ENCODE measurements at places on chromosomes 1 and 21.

- no peak for DNase-seq
Observed at GRCh38 chr1:193525411-193525810, 339.0 kb upstream of the B3GALT2 start.

- no peak for DNase-seq
Observed at GRCh38 chr1:224881762-224882211, 47.7 kb upstream of the DNAH14 start.

DNA sequence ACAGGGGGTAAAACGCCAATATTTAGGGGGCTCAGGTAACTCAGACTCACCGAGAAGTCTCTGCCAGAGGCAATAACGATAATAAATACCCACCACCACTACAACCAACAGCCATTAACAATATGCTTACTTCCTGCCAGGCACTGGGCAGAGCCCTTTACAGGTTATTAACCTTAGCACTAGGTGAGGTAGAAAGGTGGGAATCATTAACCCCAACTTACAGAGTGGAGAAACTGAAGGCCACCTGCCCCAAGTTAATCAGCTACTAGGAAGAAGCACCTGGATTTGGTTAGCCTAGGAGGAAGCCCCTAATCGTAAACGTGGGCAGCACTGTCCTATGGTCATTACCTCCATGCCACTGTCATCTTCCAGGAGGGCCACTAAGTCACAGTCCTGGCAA, 110.0 kb downstream of the UBR4 start:
- DNase-seq: no peak

DNA sequence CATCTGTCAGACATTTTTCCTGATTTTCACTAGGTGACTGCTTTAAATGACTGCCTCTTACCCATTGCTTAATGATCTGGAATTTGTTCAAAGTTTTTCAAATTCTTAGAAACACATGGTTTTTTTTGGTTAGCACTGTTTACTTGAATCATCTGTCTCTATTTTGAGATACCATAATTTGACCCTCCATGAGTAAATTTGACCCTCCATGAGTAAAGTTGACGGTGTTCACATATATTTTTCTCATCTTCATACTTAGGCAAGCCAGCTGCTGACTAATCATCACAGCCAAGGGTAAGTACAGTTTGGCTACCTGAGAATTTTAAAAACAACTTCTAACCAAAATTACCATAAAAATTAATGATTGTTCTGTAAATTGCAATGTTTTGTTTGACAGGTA, 586.5 kb downstream of the PTBP2 start:
- no peak for DNase-seq

DNA sequence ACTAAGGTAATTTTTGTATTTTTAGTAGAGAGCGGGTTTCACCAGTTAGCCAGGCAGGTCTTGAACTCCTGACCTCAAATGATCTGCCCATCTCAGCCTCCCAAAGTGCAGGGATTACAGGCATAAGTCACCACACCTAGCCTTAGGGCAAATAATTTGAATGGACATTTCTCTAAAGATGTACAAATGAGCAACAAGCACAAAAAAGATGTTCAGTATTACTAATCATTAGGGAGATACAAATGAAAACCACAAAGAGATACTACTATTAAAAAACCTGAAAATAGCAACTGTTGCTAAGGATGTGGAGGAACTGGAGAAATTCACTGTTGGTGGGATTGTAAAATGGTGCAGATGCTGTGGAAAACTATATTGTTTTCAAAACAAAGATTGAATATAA, 79.1 kb downstream of the GABPA start:
- no peak for DNase-seq

DNA sequence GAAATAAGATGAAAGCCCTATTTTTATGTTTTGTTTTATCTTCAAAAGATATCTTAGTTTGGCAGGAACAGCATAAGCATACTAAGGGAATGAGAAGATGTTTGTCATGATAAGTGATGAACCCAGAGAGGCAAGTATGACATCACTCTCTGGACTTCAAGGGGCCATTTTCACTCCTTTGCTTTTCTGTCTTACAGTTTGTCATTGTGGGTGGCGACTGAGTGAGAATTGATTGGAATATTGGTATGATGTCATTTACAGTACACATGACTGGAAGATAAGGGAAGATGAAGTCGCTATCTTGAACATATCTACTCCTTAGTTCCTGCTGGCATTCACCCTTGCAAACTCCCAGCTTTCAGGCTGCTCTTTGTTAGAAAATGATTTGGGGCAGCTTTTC, 258.1 kb upstream of the RAB4A start:
- DNase-seq: no peak

- no peak for DNase-seq
Observed at GRCh38 chr1:55696891-55697290, 481.7 kb upstream of the USP24 start.

GRCh38 chr1:160189649-160190625, at the start of gene CASQ1:
Gene CASQ1 (plus strand): TSS chr1:160190575. CDS start chr1:160190752, 177 bp downstream.
- DNase-seq: no peak

DNA sequence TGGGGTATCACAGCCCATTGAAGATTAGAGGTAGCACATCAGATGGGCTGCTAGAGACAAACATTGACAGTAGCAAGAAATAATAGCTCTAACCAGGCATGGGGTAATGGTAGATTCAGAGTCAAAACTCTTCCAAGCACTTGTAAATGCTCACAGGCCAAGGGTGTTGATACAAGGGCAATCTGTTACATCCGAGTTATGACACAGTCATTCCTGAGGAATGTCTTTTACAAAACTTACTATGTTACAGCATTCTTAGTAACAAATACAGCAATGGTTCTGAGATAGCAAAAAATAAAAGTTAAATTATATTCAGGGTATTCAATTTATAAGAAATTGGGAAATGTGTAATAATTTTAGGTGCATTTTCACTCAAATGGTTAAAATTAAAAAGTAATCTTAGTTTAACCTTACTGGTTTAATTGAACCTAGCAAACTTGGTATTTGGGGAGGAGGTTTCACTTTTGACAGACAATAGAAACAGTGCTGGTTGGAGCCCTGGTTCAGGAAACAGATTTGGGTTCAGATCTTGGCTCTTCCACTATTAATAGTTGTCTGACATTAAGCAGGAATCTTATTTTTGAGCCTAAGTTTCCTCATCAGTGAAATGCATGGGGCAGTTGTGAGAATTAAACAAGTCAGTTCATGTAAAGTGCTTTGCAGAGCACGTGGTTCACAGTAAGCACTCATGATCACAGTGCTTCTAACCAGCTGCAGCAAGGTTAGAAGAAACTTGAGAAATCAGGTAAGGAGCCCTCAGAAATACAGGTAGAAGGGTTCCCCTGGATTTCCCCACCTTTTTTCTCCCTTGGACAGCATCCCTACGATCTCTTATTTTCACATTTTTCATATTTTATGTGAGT, 4.4 kb downstream of the ST3GAL3 start:
- DNase-seq: no peak

DNA sequence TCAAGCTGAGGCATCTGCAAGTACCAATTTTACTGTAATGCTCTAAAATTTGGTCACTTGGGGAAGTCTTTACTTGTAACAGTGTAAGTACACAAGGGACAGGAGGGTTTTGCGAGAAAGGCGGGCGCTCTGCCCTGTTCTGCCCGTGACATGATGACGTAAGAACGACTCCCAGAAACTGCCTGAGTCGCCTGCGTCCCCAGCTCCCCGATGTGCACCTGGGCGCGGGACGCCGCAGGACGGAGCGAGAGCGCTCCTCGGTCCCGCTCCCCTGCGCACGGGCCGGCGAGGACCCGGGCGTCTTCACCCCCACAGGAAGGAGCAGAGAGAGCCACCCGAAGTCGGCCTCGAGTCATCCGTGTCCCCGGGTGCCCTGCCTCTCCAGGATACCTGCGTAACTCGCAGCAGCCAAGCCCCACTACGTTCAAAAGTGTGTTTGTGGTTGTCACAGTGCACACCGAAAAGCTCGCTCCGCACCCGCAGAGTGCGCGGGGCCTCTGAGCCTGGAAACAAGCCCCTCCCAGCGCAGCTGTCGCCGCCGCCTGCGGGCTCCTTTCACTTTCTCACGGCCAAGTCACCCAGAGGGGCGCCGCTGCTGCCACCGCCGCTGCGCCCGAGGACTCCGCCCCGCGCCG, 3.3 kb upstream of the ZBTB18 start:
- DNase-seq: no peak

DNA sequence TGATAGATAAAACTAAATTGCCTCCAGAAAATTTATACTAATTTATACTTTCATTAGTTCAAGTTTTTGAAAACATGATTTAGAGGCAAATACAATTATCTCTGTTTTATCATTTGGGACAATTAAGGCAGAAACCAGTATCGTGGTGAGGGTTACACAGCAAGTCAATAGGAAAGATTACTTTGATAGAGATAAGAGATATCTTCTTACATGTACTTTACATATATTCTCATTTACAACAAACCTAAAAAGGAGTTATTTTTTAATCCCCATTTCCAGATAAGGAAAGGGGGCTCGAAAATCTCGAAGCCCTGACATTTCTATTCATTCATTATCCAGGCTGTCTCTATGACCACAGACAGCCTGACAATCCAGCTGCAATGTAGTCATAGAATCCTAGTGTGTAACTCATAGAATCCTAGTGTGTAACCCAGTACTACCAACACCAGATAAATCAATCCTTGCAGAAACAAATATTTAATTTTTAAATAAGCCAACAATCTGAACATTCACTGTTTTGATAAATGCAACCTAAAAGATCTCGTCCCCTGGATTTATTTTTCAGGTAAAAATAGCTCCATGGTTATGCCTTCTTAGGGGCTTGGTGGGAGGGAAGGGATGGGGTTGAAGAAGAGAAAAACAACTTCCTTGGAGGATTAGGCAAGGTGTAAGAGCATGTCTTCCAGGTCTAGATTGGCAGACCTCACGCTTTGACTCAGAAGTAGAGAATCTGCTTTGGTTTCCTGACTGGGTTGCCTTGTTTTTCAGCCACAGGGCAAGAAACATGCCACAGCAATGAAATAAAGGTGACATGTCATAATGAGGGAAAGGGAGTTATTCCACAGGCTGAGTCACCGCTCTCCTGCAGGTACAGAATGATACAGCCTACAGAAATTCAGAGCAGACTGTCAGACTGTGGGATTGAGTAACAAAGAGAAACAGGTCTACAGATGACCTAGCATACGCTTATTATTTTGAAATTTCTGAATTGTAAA, 45.6 kb downstream of the IRF2BP2 start:
- DNase-seq: no peak

DNA sequence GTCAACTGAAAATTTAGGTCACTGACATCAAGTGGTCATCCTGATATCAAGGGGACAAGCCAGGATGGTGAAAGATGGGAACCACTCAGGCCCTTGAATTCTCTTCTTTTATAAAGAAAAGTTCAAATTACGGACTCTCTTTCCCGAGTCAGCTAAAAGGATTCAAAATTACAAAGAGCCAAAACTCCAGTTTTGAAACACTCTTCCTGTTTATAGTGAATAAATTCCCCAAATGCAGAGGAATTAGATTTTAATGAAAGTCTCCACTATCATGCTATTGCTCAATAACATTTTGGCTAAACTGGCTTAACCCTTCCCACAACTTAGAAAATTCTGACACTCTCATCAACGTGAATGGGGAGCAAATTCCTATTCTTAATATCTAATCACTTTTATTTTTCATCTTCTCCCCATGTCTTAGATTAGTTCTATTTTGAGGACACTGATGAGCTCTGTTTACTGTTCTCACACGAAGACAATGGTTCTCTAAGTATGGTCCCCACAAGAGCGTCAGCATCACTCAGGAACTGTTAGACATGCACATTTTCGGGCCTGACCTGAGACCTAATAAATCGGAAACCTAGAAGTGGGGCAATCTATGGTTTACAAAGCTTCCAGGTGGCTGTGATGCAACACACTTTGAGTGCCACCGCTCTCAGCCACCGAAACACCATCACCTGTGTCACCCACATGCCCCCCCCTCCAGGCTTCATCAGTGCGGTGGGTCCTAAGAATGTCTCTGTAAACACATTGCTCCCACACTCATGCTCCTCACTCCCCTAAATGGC, 64.4 kb upstream of the TIAM1 start:
- DNase-seq: no peak

- DNase-seq: no peak
Observed at GRCh38 chr1:247966532-247967204, 1.6 kb downstream of the OR2AK2 start.

- no peak for DNase-seq
Observed at GRCh38 chr1:28521502-28522164, 15.8 kb downstream of the RCC1 start.

- peak; percentile 63 for DNase-seq
Observed at GRCh38 chr21:31446226-31446855, 102.3 kb upstream of the TIAM1 start.

GRCh38 chr21:36765229-36765628, 66.3 kb downstream of the SIM2 start:
- no peak for DNase-seq

DNA sequence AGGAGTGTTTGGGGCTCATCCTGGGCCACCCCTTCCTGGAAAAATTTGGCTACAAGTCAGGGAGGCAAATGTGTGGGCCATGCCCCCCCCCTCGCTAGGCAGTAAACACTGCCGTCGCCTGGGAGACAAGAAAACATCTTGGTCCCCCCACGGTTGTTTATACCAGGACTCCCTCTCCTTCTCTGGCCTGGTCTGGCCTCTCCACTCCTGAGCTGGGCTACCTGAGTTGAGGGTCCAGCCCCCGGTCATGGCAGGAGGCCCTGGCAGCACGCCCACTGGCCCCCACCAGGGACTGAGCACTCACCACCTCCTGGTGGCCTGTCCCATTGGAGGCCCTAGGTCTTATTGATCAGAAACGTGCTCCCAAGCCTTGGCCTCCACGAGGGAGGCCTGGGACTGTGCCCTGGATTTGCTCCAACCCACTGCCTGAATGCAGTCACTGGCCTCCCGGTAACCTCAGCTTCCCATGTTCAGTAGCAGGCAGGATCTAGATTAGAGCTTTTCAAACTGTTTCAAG, 15.8 kb downstream of the KCNQ4 start:
- no peak for DNase-seq

GRCh38 chr1:164768619-164769018, 209.6 kb downstream of the PBX1 start:
- no peak for DNase-seq

DNA sequence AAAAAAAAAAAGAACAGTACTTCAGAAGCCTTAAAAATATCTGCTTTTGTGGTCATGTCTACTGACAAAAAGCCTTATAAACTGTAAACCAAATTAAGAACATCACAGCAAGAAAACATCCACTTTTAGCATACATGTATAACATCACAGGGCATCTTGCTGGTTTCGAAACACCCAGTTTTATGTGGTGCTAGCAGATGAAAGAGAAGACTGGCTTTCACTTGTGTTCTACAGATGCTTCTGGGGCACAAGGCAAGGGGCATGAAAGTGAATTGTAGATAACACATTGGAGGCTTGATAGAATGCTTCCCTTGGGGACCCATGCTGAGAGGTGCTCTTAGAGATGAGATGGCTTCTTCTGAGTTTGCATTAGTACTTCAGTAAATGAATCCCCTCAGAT, 543.7 kb upstream of the PKN2 start:
- DNase-seq: no peak

DNA sequence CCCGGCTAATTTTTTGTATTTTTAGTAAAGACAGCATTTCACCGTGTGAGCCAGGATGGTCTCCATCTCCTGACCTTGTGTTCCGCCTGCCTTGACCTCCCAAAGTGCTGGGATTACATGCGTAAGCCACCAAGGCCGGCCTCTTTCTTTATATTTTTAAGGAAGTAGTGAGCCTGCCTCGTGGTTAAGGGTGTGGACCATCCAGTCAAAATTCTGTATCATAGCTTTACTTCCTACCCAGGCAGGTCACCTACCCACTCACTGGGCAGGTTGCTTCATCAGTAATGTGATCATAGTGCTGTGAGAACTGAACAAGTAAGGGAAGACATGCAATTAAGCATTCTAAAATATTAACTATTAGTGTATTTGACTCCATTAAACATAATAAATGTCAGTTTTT, 8.1 kb upstream of the ACOT7 start:
- no peak for DNase-seq
